PC-9 (cell line): ENCODE measurements at places on chromosomes 2 and 18. TPM values are rescaled to one million over a fixed set of nuclear protein-coding genes. Genes with fewer than 3 reads are reported as not detected.

DNA sequence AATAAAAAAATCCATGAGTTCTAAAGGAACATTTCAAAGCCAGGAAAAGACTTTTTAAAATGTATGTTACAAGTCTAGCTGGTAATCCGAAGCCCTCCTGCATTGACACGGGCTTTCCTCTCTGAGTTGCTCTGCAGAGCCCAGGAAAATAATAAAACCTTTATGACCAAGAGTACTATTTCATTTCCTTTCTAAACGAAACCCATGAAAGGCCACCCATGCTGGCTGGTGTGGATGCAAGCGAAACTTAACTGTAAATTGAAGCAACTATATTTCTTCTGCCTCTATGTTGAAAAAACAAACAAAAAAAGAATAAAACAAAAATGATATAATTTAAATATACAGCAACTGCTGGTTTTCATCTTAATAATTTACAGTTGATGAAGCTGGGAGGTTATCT lies 41.3 kb upstream of the ZNF532 start:
- no peak for DNase-seq
- H3K4me3 ChIP-seq = no peak overlapping the region
- peaks cover 7% of the 10 kb centered on the region for H3K4me1 ChIP-seq
- H3K36me3 ChIP-seq = no peaks in the 10 kb centered on the region
- H3K27me3 ChIP-seq = no peaks in the 10 kb centered on the region
- H3K27ac ChIP-seq = no peak overlapping the region

DNA sequence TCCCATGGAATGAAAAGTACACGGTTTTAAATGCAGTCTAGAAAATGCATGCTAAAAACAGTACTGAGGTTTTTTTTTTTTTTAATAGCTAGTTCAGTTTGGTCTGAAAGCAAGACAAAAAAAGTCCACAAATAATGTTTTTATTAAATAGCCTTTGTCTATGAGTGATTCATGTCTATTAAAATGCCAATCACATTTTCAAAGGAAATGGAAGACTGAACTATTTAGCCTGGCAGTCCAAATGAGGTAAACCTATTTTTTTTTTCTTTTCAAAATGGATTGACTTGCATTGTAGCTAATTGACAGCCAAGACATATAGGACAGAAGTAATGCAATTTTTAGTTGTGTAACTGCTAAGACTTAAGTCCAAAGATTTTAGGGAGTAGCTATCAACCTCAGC lies 90.3 kb downstream of the LRP1B start:
- no peak overlapping the region for H3K27ac ChIP-seq
- peaks cover 8% of the 10 kb centered on the region; the same call in 1 of the 2 replicates for H3K4me1 ChIP-seq
- DNase-seq = no peak
- H3K4me3 ChIP-seq = no peak overlapping the region
- H3K27me3 ChIP-seq = no peaks in the 10 kb centered on the region

- H3K27me3 ChIP-seq = no peaks in the 10 kb centered on the region
- H3K4me1 ChIP-seq = no peaks in the 10 kb centered on the region
- no peak for DNase-seq
- H3K36me3 ChIP-seq = no peaks in the 10 kb centered on the region
- no peak overlapping the region for H3K4me3 ChIP-seq
- no peak overlapping the region for H3K27ac ChIP-seq
Observed at GRCh38 chr2:104840156-104840555, 13.8 kb upstream of the POU3F3 start.

DNA sequence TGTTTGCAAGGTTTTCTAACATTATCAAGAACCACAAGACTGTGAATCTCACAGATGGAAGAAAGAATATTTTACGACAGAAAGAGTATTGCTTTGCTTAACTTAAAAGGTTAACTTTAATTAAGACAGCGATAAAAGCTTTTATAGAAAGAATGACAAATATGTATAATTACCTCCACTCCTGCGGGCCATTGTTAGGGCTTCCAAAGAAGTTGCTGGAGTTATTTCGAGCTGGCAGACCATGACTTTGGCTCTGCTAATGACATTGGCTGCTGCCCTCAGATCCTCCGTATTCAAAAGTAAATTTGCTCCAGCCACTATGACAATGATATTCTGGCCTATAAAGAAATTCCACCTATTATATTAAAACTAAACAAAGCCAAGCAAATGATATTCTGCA lies 47.3 kb downstream of the RBKS start:
- H3K27me3 ChIP-seq = no peaks in the 10 kb centered on the region
- no peak for DNase-seq
- H3K4me1 ChIP-seq = no peaks in the 10 kb centered on the region

GRCh38 chr2:10075101-10075500 lies 5.1 kb downstream of the CYS1 start:
- H3K27ac ChIP-seq = no peak overlapping the region
- H3K4me1 ChIP-seq = peaks cover 5% of the 10 kb centered on the region; the same call in 1 of the 2 replicates
- H3K27me3 ChIP-seq = peaks cover 31% of the 10 kb centered on the region
- DNase-seq = no peak

DNA sequence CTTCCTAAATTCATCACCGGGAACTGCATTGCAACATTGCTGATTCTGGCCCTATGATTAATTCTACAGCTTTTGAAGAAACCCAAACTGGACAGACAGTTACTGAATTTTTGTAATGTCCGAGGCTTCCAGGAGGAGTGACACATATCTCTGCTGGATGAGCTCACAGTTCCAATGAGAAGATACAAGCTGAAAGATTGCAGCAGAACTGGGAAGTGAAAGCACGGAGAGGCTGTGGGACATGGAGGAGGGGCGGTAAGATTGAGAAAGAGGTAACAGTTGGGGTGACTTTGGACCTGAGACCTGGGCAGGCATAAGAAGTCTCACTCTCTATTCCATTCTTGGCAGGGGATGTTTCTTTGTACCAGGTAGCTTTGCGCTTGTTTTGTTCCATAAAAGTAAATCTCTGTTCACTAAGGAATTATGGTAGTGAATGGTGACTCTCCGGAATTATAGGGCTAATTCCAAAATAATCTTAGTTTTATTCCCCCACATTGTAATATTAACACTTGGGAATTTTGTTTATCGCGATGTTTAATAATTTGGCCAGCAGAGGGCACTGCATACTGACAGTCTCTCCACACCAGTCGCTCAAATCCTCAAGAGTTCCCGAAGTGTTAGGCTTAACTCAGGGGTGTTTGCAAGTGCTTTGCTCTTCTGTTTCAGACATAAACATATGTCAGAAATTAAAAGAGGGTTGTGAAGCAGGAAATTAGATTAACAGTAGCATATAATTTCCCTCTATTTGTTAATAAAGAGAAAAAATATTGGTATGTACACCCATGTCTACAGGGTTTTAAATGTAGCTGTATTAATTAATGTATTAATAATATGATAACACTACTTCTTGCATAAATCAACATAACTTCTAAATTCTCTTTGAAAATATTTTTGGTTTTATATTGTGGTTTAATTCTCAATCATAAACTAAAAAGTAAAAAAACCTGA lies 201.4 kb downstream of the SOCS6 start:
- H3K4me1 ChIP-seq = no peaks in the 10 kb centered on the region
- H3K27me3 ChIP-seq = 0 out of 2 replicates have a peak, but pooled peaks cover 2% of the 10 kb centered on the region
- H3K4me3 ChIP-seq = no peak overlapping the region
- H3K36me3 ChIP-seq = no peaks in the 10 kb centered on the region
- DNase-seq = peak; percentile 11

DNA sequence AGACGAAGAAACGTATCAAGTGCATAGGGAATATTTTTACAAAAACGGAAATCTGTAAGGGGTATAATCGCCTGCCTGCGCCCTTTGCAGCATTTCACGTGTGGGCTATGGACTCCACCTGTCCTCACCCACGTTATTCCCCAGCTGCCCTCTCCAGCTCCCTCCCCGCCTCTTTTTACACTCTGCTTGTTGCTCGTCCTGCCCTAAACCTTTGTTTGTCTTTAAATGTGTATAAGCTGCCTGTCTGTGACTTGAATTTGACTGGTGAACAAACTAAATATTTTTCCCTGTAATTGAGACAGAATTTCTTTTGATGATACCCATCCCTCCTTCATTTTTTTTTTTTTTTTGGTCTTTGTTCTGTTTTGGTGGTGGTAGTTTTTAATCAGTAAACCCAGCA lies 169.4 kb upstream of the SIX3 start:
- no peaks in the 10 kb centered on the region for H3K36me3 ChIP-seq
- H3K27me3 ChIP-seq = no peaks in the 10 kb centered on the region
- no peaks in the 10 kb centered on the region for H3K4me1 ChIP-seq

The AQP12A gene
- total RNA-seq = not detected in 2 replicates

The ALPP gene
- 47.5 and 57.8 TPM in 2 replicates for total RNA-seq
